ENCODE measurements at places on chromosomes 1 and 21.

DNA sequence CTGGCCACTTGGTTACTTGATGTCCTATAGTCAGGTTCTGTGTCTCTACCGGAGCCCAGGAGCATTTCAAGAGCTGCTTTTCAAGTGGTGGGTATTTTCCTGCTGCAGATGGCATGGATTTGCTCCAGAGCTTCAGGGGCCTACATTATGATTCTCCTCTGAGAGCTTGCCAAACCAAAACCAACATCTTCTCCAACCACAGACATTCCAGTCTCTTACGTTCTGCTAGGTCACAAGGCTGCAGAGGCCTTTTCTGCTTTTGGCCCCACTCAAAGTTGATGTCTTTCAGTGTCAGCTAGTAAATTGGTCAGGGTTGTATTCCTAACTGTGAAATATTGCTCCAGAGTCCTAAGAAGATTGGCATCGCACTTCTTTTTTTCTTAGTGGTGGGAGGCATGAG, 14.7 kb upstream of the AQP10 start:
- DNase-seq = no peak

DNA sequence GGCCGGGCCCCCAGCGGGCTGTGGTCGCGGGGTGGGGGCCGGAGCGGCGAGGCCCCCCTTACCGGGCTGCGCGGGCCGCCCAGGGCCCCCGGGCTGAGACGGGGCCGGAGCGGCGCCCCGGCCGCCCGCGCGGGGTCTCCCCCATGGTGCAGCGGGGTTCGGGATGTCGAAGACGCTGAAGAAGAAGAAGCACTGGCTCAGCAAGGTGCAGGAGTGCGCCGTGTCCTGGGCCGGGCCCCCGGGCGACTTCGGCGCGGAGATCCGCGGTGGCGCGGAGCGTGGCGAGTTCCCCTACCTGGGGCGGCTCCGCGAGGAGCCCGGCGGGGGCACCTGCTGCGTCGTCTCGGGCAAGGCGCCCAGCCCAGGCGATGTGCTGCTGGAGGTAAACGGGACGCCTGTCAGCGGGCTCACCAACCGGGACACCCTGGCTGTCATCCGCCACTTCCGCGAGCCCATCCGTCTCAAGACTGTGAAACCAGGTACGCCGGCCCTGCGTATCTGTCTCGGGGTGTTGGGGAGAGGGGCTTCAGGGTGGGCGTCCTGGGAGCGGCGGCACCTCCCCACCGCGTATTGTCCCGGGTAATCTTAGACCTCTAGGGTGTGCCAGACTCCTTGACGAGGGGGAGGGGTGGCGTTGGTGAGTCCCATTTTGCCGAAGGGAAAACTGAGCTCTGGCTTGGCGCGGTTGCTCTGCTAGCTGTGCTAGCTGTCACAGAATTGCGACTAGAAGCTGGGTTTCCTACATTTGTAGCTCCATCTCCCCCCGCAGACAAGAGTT, 745 bp downstream of the MAGI3 start:
- DNase-seq = peak; percentile 59

- no peak for DNase-seq
These were observed 33.6 kb upstream of the DENND1B start for GRCh38 chr1:197808880-197809279.

DNA sequence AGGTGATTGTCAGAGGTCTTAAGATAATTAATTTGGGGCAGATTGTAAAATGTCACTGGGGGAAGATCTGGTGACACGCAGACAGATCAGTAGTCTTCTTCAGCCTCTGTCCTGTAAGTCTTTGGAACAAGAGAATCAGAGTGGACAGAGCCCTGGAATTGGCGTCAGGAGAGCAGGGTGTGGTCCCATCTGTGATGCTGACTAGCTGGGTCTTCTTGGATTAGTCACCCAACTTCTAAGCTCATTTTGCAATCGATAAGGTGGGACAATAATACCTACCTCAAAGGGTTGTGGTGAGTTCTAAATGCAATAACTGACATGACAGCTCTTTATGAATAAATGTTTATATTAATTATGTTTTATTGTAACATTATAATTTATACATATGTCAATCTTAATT, 4.8 kb downstream of the FASLG start:
- DNase-seq = peak; percentile 67

GRCh38 chr1:201605385-201606010, 66.6 kb downstream of the NAV1 start:
- no peak for DNase-seq

GRCh38 chr1:111837393-111837792, 81.7 kb downstream of the DDX20 start:
- no peak for DNase-seq

- no peak for DNase-seq
These were observed 7.1 kb upstream of the GPX7 start for GRCh38 chr1:52595061-52595460.

GRCh38 chr1:160577671-160578070, 1.6 kb downstream of the CD84 start:
- DNase-seq = no peak

GRCh38 chr1:201391651-201392511, 7.2 kb downstream of the LAD1 start:
- DNase-seq = no peak

DNA sequence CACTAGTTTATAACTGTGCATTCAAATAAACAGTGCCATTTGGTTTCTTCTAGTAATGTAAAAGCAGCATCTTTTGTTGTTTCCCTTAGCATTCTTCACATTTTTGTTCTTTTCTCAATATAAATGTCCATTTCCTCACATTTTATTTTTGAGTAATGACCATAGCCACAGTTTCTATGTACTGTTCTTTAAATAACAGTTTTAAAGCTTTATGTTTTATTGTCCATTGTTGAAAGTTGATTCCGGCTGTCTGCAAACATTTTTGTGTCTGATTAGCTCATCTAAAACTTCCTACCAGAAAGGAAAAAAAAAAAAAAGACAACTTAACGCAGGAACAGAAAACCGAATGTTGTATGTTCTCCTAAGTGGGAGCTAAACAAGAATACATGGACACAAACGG, 139.7 kb downstream of the MAGI3 start:
- DNase-seq = no peak

DNA sequence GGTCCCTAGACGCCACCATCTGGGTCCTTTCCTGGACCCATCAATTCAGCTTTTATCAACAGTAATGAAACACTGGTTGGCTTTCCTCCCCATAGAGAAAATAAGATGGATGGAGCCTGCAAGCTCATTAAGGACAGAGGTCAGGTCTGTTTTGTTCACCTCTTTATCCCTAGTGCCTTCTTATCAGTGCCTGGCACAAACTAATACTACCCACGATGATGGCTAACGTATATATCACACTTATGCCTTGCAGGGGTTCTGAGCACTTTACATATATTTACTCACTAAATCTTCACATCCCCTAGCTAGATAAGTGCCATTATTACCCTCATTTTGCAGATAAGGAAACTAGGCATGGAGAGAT, 5.1 kb upstream of the UBXN10 start:
- DNase-seq = no peak

DNA sequence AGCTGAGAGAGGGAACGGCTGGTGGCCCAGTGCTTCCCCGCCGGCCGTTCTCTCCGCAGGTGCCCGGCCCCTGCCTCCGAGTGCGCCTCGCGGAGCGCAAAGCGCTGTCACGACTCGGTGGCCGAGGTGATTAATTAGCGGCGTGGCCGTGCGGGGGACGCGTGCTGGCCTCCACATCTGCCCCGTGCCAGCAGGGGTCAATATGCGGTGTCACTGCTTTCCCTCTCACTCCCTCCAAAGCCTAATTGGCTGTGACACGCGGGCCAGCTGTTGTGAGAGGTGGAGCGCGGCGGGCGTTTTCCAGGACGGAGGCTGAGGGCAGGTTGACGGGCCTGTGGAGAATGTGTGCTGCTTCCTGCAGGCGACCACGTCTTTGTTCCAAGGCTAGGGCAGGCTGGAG, 239.0 kb downstream of the LMX1A start:
- no peak for DNase-seq

- no peak for DNase-seq
These were observed 102.7 kb downstream of the CRYAA start for GRCh38 chr21:43271452-43272020.

GRCh38 chr21:36178349-36178748, 21.7 kb downstream of the DOP1B start:
- DNase-seq = no peak

DNA sequence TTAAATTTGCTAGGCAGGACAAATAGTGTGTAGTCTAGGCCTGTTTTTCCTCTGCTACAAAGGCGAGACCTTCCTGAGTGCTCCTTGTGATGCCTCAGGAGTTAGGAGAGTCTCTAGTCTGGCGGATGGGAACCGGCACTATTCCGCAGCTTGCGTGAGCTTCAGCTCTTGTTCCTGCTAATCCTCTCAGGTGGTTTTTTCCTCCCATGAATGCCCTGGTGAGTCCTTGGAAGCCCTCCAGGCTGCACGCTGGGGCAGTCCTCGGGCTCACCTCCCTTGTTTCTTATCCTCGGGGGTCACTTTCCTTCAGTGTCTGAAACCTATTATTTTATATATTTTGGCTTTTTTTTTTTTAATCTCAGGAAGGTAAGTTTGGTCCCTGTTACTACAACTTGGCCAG, 28.2 kb downstream of the UTS2 start:
- DNase-seq = no peak

DNA sequence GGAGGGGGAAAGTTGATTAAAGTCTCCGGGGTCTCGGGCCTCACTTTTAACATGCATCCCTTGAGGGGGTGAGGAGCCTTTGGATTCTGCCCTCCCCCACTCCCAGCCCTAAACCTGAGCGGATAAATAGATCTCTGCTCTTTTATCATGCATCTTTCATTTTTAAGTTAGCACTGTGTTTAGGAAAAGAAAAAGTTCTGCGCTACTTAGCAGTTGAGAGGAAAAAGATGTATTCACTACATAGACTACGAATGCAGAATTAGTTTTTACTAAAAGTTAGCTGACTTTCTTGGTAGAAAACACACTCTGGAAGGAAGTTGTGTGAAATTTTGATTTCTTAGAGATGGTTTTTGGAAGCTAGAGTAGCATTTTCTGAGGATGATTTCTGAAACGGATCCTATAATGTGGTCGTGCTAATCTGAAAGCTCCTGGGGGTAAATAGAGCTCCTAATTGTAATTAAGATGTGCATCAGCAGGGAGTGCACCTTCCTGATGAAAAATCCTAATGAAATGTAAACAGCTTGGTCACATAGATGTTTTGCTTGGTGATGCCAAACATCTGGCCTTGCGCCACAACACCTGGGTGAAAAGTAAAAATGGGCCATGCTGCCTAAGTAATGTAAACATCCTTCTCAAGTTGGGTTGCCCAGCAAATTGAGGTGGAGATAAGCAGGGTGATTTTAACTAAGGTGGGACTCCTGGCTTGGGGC, 1.8 kb downstream of the ROR1 start:
- DNase-seq = no peak

- DNase-seq = no peak
These were observed 315.0 kb upstream of the CAMK1G start for GRCh38 chr1:209268479-209268878.

Data from ELR (cell line).